Astrocyte of the cerebellum (primary cell): ENCODE measurements at places on chromosomes 1 and 21.

GRCh38 chr1:39863177-39863576 is 20.1 kb downstream of the TRIT1 start:
- no peak for DNase-seq

- DNase-seq = no peak
Measured at GRCh38 chr1:177255411-177255810, 84.7 kb downstream of the BRINP2 start.

GRCh38 chr1:226690460-226690982 is 48.6 kb downstream of the ITPKB start:
- no peak for DNase-seq

GRCh38 chr1:212030936-212031528 is 4.3 kb downstream of the INTS7 start:
- peak; percentile 66 for DNase-seq

- DNase-seq = no peak
Measured at GRCh38 chr1:228401782-228402640, 4.6 kb downstream of the TRIM11 start.

DNA sequence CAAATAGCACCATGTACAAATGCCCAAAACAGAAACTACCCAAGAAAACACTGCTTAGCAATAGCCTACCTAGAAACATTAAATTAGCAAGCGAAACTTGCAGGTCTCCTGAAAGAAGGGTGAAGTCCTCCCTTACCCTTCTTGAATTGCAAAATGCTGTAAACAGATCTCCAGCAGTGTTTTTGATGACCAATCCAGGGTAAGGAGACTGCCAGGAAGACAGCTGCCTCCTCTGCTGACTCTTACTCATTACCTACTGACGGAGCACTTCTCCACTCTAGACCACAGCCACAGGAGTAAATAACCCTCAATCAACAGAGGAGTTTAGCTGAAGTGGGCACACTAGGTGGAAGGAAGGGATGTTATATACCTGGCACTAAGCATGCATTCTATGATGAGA is 32.2 kb upstream of the GADD45A start:
- no peak for DNase-seq

DNA sequence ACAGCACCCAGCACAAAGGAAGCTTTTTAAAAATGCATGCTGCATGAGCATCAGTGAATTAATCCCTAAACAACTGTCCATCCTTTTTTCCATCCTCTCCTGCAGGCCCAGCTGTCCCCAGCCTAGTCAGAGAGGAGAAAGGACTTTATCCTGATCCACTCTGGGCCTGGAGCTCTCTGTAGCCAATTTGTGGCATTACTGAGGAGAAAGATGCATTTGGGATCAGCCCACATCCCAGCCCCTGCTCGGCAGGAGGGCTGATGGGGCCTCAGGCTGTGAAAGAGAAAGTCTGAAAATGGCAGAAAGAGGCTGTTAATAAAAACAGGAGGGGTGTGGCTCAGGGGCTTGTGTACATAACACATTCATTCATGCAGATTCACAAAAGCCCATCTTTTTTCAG is 37.5 kb upstream of the ATP2B4 start:
- DNase-seq = no peak

DNA sequence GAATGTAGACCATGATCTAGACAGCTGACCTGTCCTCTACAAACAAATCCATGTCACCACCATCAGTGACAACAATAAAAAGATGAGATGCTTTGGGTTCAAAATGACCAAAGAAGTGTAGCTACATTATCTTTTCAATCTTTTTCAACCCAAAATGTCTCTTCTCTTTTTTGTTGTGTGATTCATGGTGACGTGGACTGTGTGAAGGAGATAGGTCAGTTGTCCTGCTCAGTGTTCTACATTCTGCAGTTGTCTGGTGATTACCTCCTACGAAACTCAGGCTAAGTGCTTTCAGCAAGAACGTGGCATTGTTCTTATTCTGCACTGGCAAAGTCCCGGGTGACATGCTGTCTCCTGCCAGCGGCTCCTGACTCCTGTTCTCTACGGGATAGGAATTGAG is 73.1 kb downstream of the PRKAB2 start:
- no peak for DNase-seq

DNA sequence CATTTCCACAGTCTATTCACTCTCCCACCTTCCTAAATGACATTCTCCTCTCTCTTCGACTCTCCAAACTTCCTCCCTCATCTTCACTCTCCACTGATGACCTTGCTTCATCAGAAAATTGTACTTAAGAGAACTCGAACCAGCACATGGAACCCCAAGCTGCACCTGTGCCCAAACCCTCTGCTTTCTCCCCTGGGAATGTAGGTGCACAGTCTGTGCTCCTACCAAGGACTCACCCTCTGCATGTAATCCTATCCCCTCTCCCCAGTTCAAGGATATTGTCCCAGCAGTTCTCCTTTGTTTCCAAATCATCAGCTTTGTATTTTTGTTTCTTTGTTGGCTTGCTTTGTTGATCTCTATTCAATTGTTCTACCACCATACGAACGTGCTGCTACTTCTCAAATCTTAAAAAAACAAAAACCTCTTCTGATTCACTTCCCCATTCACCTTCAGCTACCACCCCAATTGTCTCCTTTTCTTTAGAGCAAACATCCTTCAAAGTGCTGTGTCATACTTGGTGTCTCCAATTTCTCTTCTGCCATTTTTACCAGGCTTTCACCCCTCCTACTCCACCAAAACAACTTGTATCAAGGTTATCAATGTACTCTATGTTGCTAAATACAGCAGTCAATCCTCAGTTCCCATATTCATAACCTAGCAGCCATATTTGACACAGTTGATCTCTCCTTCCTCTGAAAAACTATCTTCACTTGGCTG is 26.8 kb downstream of the RAB3B start:
- DNase-seq = no peak

DNA sequence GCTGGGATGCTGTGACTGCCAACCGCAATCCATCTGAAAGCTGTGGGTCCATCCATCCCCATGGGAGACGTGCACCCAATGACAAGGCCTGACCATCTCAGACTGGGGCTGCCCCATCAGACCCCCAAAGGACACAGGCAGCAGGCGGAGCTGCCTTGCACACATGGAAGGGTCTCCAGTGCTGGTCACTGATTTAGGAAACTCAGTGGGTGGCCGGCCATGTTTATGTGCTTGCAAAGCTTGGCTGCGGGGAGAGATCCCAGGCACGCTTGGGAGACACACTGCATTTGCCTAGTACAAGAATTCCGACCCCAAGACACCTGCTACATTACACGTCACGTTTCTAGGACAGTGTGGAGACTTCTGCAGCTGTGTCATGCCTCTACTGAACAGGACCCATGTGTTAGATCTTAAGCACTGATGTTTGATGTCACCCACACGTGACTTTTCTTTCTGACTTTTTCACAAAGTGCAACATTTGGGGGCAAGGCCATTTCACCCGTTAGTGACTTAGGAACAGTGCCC is 181.4 kb downstream of the CLIC6 start:
- DNase-seq = no peak

- no peak for DNase-seq
Measured at GRCh38 chr1:3627515-3628253, 2.9 kb downstream of the TPRG1L start.

DNA sequence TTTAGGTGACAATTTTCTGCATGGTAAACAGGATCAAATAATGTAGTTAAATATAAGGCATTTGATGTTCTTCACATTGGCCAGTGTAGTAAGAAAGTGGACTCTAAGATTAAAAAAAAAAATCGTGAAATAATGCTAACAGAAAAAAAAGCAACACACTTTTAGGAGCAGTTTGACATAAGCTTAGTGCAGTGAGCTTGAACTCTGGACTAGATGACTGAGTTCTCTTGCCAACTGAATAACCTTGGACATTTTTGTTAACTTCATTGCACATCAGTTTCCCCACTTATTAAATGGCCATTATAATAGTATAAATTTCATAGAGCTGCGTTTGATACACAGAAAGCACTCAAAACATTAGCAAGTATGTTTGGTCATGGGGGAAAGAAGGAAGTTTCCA is 649.3 kb upstream of the ADGRL4 start:
- no peak for DNase-seq

DNA sequence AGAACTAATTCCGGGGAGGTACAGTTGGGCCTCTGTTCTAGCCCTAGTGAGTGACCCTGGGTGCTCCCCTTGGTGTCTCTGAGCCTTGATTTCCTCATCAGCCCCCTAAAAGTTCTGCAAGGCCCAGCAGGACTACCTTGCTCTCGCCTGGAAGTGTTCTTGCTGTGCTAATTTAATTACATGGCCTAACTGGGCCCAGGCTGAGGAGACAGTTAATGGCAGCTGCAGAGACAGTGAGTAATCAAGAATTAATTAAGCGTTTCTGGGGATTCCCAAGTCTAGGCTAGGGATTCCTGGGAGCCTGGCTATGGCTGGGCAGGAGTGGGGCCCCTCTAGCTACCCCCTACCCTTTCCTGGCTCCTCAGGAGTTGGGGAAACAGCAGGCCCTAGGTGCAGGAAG is 24.7 kb upstream of the DMBX1 start:
- no peak for DNase-seq

- DNase-seq = no peak
Measured at GRCh38 chr1:54284781-54285529, 85.0 kb downstream of the MRPL37 start.

DNA sequence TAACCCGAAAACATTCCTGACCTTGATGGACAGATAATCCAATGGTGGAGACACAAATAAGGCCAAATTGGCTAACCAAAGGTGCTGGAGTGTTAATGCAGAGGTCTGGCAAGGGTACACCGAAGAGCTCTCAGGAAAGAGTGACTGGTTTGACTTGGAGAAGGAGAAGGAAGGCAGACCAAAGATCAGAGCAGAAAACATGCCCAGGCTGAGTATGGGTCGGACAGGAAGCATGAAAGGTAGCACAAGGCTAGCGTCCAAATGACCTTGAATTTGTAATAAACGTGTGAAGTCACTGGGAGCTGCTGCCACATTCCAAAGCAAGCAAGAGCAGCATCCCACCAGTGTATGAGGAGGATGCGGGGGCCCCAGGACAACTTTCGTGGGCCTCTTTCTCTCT is 45.7 kb downstream of the APP start:
- no peak for DNase-seq

GRCh38 chr1:108624069-108624468 is 36.8 kb downstream of the HENMT1 start:
- DNase-seq = no peak

GRCh38 chr1:37761416-37762095 is 3.4 kb downstream of the EPHA10 start:
- no peak for DNase-seq

DNA sequence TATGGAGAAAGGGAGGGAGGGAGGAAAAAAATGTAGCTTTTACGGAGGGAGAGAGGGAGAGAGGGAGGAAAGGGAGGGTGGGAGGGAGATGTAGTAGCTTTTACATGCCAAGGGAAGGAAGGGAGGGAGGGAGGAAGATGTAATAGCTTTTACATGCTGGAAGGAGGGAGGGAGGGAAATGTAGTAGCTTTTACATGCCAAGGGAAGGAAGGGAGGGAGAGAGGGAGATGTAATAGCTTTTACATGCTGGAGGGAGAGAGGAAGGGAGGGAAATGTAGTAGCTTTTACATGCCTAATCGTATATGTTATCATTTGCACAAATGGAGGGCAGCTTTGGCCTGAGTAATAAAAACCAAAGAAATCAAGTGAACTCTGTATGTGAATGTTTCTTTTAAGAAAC is 35.6 kb downstream of the EEIG2 start:
- DNase-seq = no peak

DNA sequence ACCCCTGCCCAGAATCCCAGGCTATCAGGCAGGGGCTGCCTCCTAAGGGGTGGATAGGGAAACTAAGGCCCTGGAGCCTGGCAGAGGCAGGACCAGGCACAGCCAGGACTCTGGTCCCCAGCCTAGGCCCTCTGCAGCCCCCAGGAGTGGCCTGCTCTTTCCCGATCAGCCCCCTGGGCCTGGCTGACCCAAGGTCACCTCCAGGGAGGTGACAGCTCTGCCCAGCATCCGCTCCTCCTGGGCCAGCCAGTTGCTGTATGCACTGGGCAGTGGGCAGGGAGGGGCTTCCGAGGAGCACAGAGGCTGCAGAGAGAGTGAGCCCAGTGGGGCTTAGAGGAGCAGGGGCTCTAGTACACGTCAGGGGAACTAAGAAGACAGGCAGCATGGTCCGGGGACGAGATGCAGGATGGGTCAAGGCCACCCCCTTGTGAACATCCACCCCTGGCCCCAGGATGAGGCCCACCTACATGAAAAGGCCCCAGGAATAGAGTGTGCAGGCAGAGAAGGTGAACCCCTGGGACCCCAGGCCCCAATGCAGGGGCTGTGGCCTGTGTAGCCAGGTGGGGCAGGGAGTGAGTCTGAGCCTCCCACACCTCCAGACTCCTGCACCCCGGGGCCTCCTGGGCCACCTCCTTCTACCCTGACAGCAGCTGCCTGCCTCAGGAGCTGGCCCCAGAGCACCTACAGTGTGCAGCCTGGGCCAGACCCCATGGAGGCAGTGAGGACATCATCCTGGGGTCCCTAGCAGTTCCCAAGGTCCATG is 32.8 kb downstream of the WNT9A start:
- DNase-seq = no peak

- no peak for DNase-seq
Measured at GRCh38 chr1:229092377-229093237, 178.3 kb upstream of the RAB4A start.

GRCh38 chr1:184407816-184408510 is 21.1 kb downstream of the C1orf21 start:
- no peak for DNase-seq

DNA sequence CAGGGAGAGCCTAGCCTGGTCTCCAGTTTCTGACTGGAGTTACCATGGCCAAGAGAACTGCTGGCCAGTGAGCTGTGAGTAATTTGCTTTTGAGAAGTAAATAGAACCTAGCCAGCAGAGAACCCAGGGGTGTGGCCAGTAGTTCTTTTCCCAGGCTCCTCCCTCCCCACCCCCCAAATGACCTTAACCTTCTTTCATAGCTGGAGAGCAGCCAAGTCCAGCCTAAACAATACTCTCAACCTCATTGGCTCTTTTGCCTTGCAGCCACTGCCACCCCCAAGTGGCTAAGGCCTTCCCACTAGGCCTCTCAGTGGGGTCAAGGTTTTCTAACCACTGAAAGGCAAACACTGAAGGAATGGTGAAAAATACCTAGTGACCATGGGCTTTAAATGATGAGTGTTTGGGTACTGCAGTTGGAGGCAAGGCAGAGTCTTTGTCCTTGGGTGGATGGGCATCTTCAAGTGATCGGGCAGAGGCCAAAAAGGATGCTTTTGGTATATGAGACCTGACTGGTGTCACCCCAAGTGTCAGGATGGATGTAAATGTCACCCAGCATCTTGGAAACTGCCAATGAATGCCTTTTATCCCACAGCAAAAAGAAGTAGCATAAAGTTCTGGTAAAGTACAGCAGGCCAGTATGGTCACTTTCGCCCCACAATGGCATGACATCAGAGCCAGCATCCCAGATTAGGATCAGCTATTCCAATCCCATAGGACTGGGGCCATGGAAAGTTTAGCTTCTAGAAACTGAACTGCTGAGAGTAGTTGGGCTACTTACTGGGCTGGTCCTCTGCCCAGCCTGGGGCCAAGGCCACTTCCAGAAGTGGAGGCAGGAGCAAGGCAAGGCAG is 3.5 kb upstream of the PIGV start:
- no peak for DNase-seq

DNA sequence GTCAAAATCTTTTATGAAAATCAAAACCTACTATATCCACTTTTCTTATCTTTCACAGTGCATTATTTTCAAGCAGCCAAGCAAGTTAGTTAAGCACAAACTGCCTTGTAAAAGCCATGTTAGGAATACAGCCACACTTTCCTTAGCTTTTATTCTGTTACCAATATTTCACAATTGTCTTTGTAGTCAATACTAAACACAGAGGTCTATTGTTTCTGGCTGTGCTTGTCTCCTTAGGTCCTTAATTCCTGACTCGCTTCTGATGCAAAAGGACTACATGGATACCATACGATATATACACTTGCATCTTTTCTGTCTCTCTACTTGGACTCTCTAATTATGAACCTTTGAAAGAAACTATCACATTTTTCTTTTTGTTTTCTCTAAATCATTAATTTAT is 331.8 kb downstream of the NEGR1 start:
- DNase-seq = no peak
